ENCODE measurements at places on chromosomes 7 and 10.

- no peak for DNase-seq
Observed at GRCh38 chr7:129503725-129504124, 1.4 kb downstream of the SMKR1 start.

DNA sequence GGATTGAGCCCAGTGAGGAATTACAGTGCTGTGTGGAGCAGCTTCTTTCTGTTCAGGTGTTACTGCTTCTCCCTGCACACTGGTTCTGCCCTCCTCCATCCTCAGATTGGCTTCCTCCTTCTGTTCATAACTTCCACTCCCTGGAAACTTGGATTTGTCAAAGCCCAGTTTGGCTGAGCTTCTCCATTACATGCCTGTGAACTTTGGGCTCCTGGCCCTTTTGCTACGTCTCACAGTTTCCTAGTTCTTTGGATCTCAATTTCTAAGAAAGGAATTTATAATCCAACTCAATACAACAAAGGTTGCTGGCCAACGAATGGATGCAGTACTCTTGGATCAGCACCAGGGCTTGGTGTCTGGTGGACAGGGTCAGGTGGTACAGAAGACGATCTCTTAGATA is 318.1 kb downstream of the RPS24 start:
- DNase-seq = no peak

- no peak for DNase-seq
Observed at GRCh38 chr10:63689768-63690167, 168.6 kb downstream of the REEP3 start.

GRCh38 chr10:65355141-65355680 is 1570.6 kb upstream of the LRRTM3 start:
- DNase-seq = no peak

GRCh38 chr10:130080461-130080814 is 30.2 kb downstream of the C10orf143 start:
- no peak for DNase-seq

DNA sequence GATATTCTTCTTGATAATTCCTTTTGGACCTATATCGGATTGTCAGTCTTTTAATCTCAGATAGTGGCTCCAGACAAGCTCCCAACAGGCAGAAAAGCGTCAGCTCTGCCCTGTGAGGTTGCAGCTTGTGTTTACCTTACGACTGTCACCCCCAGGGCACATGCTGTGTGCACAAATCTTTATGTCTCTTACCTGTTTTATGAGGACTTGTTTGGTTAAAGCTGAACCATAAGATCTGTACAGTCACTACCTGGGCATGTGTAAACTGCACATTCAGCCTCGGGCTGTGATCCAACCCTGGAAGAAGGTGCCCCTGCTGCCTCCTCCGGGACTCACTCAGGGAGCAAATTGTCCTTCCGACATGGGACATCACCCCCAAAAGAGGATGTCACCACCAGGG is 119.8 kb downstream of the GALNT17 start:
- no peak for DNase-seq

- DNase-seq = peak; percentile 70
Observed at GRCh38 chr7:601595-602340, 82.1 kb upstream of the PDGFA start.

GRCh38 chr7:145957160-145957890 is 159.3 kb upstream of the CNTNAP2 start:
- DNase-seq = no peak

GRCh38 chr10:104577163-104577562 is 63.9 kb upstream of the SORCS3 start:
- no peak for DNase-seq

DNA sequence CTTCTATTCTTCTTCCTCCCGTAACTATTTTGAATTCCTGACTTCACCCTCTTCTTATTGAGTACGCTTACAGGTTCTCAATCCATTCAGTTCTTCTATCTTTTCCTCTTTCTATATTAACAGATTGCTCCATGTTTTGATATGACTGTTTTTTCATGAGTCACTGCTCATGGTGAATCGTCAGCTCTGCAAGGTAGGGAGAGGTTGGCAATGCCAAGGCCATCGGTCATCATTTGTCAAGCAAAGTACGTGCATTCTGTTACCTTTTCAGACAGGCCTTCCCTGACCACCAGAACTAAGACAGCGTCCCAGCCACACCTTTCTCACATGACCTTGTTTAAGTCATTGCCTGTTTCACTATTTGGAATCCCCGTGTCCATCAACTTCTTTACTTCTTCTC is 1001.9 kb upstream of the SORCS1 start:
- DNase-seq = no peak

GRCh38 chr7:155847821-155848435 is 35.7 kb upstream of the SHH start:
- DNase-seq = no peak

DNA sequence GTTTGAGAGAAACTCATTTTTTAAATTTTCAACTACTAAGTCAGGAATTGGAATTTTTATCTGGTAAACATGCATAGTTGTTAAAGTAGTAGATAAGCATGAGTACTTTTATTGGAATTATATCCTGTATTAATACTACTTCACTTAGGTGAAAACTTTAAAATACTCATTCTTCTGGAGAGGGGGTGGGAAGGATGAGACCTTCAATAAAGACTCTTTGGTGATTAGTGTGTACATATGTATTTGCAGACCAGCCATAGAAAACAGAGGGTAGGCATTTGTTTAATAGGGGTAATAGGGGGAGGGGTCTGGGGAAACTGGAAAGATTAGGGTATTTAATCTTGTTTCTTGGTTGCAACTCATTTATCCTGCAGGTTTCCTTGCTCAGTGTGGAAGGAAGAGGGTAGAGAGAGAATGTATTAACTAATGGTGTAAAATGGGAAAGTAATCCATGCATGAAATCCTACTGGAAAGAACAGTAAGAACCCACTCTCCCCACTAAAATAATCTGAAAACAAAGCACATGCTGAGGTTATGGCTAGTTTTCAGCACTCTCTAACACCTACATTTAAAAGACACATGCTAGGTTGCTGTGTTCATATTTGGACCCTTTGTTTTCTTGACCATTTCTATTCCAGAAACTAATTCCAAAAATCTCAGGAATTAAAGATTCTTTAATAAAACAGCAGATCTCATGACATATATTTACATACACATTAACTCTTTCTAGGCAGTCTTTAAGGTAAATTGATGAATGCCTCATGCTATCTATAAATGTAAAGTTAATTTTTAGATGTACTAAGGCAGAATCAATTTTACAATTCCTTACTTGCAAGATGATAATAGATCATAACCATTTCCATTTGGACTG is 6.2 kb upstream of the IGF2BP3 start:
- no peak for DNase-seq

- DNase-seq = no peak
Observed at GRCh38 chr10:99917963-99918825, 91.6 kb downstream of the DNMBP start.

DNA sequence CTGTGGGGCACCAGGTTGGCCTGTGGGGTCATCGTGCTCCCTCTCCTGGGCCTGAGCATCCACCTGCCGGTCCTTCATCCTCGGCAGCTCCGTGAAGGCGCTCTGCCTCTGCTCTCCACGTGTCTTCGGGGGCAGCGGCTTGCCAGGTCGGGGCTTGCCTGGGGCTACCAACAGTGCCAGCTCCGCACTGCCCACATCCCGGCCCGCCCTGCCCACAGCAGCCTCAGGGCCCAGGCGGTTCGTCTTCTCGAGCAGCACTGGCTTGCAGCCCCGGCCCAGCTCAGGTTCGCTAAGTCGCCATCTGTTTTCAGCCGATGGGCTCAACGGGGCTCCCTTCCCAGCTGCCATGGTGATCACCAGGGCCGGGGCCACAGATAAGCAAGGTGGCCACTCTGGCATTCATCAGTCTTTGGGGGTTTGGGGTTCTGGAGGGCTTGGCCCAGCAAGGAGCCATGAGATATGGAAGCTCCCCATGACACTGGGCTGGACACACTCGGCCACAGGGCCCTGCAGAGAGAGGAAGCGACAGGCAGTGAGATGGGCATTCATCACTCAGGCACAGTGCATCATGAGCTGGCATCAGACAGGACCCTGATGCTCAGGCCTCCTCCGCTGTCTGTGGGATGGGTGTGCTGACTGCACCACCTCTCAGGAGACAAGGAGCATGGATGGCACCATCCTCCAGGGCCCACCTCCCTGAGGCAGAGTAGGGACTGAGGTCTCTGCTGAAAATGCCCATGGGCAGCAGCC is 15.5 kb downstream of the ZNF488 start:
- DNase-seq = no peak

DNA sequence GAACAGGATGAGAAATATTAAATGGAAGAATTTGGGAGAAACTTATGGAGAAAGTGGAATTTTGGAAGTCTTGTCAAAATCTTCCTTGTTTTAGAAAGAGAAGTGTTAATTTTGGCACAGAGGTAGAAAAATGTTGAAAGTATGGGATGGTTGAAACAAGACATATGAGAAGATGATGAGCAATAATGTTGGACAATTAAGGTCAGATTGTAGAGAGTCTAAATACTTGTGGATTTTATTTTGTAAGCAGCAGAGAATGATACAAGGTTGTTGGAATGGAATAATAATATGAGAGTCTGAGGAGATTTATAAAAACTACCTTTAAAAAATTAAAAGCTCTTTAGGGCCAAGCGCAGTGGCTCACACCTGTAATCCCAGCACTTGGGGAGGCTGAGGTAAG is 34.6 kb downstream of the PHTF2 start:
- no peak for DNase-seq

DNA sequence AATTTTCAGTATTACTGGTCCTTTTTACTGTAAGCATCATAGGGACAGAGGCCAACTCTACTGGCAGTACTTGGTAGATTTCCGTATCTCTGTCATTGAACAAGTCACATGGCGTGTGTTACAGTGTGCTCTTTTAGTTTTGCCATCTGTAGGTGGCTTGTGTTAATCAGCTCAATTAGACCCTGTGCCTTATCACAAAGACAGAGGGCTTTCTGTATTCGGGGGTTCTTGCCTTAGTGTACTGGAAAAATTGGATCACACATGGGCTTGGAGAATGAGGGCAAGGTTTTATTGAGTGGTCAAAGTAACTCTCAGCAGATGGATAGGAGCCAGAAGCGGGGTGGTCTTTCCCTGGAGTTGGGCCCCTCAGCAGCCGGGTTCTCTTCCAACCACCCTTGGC is 21.3 kb upstream of the LRGUK start:
- DNase-seq = no peak

GRCh38 chr10:30788307-30788706 is 158.8 kb upstream of the LYZL2 start:
- DNase-seq = no peak

- DNase-seq = no peak
Observed at GRCh38 chr10:71493741-71494140, 97.0 kb downstream of the CDH23 start.

DNA sequence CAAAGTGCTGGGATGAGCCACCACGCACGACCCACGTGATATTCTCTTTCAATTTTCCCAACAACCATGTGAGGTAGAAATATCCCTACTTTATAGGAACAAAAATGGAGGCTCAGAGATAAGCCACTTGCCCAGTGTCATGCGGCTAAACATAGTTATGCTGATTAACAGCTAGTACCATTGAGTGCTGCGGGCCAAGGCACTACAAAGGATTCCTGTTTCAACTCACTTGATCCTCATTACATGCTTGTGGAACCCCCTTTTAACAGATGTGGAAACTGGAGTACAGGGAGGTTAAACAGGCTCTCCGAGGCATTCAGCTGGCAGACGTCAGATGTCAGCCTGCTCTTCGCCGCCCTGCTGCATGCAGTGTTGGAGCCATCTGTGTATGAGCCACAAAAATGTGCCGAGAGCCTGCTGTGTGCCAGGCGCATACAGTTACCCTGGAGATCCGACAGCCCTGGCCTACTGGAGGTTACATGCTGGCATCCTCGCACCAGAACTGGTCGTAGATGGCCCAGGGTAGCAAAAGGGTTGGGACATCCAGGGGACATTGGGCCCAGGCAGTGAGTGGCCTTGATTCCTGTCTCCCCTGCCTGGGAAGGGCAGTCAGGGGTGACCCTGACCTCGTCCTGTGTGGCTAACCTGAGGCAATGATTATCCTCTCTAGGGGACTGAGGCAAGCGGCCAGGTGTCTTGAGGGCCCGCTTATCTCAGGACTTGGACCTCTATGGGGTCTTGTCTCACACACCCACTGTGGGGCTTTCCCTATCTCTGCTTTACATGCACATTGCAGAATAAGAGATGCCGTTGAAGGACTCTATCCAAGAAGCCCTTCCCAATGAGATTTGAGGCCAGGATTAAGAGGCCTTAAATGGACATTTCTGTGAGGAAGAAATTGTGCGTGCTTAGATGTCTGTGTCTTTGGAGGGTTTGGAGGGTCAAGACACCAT is 18.5 kb upstream of the SRGN start:
- DNase-seq = no peak

DNA sequence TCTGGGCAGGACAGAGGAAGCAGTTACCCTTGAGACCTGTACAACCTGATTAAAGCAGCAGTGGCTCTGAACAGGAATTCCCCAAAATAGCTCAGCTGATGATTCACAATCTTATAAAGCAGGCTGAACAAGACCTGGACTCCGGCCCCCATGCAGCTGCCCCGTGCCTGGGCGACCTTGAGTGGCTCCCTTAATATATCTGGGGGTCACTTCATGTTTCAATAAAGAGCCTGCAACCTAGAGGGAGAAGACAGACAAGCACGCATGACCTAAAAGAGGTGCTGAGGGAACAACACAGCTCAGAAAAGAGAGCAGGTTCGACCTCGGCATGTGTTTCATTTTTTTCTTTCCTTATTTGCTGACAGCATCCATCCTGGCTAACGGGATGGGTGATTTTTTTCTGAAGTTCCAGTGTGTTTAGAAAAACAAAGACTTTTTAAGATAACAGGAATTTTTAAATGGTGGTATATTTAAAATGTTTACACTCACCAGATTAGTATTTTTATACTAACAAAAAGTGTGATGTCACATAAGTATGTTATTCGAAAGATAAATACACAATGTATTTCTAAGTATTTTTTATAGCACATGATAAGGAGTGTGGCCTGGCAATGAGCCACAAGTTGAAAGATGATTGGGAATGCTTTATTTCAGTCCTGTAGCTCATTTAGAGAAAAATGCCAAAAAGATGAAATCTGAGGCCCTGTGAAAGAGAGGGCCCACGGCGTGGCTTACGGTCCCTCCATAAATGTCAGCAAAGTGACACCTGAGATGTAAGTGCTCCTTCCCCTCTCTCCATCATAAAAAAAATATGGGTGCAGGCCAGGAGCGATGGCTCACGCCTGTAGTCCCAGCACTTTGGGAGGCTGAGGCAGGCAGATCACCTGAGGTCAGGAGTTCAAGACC is 161.3 kb downstream of the SLIT1 start:
- no peak for DNase-seq

GRCh38 chr10:117264782-117265181 is 23.9 kb downstream of the SLC18A2 start:
- no peak for DNase-seq

DNA sequence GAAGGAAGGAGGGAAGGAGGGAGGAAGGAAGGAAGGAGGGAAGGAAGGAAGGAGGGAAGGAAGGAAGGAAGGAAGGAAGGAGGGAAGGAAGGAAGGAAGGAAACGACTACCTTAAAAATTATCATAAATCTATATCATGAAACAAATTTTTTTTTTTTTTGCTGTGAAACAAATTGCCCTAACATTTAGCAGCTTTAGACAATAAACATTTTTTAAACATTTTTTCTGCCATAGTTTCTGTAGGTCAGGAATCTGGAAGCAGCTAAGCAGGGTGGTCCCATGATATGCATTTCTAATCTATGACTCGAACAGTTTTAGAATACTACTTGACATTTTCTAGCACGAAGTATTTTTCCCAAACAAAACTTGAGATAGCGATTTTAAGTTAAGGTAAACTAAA is 42.9 kb upstream of the TSPAN13 start:
- no peak for DNase-seq

GRCh38 chr10:70418229-70418628 is 14.3 kb downstream of the EIF4EBP2 start:
- DNase-seq = no peak
